Cerebellar cortex (tissue), 1 donor: ENCODE measurements at places on chromosomes 3 and 15.

GRCh38 chr3:38141173-38141951 is 2.9 kb downstream of the MYD88 start:
- DNase-seq: no peak

DNA sequence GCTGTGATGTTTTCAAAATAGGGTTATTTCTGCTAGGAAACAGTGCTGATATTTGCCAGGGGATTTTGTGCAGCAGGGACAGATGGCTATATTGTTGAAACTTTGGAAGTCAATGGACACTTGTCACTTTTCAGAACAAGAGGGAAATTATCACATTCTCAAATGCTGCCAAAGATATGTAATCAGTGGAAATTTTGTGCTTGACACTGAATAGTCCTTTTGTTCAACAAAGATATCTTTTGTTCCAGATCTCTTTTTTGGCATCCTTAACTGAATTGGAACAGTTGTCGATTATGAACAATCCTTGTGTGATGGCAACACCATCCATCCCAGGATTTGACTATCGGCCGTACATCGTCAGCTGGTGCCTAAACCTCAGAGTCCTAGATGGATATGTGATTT is 7.8 kb downstream of the CEP97 start:
- DNase-seq: no peak

DNA sequence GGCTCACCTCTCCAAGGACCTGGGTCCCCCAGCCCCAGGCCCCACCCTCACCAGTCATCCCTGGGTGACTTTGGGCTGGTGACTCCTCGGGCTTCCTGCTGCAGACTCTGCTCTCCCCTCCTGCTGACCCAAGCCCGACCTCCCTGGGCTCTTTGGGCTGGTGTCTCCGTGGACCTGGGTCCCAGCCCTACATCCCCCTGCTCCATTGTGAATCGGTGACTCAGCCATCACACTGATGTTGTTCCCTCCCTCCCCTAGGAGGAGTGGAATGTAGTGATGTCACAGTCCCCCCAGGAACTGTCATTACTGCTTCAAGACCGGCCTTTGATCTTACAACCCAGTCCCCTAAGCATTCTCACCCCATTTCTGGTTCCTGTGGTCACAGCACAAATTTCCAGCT is 83.7 kb downstream of the ADAMTS7 start:
- DNase-seq: no peak

GRCh38 chr3:2727610-2728318 is 382.4 kb downstream of the IL5RA start:
- no peak for DNase-seq

GRCh38 chr15:51335538-51336410 is 2.6 kb downstream of the CYP19A1 start:
- peak; percentile 15 for DNase-seq

- DNase-seq: no peak
Observed at GRCh38 chr15:68874788-68875187, 54.1 kb upstream of the ANP32A start.

- peak; percentile 69 for DNase-seq
Observed at GRCh38 chr3:173396191-173397041, 1.1 kb upstream of the NLGN1 start.

DNA sequence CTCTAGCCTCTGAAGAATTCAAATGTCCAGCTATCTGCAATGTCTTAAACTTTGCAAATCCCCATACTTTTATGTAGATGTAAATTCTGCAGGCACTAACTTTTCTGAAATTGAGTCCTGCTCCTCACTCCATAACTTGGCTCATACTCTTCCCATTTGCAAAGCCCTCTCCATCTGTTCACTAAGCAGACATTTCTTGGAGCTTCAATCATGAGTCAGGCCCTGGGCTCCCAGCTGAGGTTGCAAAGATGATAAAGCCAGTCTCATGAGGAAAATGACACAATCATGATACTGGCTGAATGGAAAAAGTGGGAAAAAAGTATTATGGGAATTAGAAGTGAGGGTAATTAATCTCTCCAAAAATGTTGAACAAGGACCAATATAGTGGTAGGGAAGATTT is 507.6 kb downstream of the NR2F2 start:
- no peak for DNase-seq

GRCh38 chr15:32982001-32982400 is 212.5 kb downstream of the FMN1 start:
- DNase-seq: no peak
